Activated CD8-positive, alpha-beta memory T cell treated with anti-CD3 and anti-CD28 coated beads for 1 hour (primary cell): ENCODE measurements at places on chromosomes 1 and 21.

GRCh38 chr1:201666645-201667044 is 127.7 kb downstream of the NAV1 start:
- no peak for DNase-seq

GRCh38 chr1:197915862-197916499 is 1.2 kb upstream of the LHX9 start:
- no peak for DNase-seq

DNA sequence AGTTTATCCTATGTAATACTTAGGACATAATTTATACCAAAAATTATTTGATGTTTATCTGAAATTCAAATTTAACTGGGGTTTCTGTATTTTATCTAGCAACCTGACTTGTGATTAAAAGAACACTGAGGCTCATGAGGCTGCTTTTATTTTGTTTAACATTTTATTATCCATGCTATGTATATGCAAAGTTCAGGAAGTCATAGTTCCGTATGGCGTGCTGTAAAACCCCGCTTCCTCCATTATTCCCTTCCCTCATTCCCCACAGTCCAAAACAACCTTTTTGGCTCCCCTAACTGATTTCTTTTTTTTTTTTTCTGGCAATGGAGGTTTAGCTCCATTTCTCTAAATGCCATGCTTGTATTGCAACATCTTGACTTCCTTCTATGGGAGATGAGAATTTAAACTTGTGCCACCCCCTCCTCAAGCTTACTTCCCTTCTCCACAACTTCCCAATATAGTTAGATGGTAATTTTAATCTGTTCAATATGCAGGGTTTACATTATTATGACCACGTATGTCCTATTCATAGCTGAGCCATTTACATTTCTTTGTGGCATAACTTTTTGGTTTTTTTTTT is 138.0 kb upstream of the DNAH14 start:
- DNase-seq = no peak

DNA sequence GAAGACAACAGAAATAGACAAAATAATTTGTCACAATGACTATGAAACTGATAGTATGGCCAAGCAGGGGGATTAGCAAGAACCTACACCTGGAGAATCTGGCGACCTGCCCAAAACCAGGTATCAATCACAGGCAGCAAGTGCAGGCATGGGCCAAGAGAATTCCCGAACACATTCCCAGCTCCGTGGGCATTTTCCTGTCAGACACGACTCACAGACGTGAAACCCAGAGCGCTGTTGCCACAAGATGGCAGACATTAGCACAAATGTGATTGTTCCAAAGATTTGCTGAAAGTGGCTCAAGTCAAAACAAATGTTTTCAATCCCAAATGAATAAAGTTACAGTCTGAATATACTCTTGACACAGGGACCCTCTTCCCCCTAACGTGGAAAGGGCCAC is 36.8 kb downstream of the HLCS start:
- DNase-seq = no peak

DNA sequence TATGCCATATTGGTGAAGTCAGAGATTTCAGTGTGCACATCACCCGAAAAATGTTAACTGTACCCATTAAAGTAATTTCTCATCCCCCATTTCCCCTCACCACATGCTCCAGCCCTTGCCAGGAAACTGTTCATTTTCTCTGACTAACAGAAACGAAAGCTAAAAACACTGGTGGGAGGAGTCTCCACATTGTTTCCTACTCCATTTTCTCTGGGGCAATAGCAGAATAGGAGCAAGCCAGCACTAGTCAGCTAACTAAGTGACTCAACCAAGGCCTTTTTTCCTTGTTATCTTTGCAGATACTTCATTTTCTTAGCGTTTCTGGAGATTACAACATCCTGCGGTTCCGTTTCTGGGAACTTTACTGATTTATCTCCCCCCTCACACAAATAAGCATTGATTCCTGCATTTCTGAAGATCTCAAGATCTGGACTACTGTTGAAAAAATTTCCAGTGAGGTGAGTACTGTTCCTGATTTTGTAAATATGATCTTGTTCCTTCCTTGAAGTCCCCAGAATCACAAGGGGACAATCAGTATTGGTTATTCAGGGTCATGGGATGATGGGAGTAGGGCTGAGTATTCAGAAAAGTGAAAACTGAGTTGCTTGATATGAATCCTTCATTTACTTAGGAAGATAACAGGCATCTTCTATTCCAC is at the start of gene IFI16:
Gene IFI16, plus strand, starts transcription at position 204 of the 658 bp plus-strand sequence. CDS start 4,774 bp downstream, outside the sequence.
- DNase-seq = no peak

- no peak for DNase-seq
Measured at GRCh38 chr1:100671601-100672000, 47.9 kb upstream of the VCAM1 start.

DNA sequence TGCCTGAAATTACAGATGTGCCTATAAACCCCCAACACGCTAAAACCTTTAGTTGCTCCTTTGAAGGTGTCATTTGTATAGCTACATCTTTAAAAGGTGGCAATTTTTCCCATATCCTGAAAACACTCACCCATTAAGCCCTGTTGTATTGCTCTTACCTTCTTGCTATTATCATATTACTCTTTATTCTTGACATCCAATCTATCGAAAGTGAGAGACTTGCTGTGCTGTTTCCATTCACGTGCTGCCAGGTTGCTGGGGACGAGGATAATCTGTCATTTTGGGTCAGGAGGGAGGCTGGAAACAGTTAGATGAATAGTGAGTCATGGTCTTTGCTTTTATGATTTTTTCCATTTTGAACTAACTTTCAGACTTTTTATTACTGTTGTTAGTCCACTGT is 213.0 kb upstream of the PRMT6 start:
- no peak for DNase-seq

DNA sequence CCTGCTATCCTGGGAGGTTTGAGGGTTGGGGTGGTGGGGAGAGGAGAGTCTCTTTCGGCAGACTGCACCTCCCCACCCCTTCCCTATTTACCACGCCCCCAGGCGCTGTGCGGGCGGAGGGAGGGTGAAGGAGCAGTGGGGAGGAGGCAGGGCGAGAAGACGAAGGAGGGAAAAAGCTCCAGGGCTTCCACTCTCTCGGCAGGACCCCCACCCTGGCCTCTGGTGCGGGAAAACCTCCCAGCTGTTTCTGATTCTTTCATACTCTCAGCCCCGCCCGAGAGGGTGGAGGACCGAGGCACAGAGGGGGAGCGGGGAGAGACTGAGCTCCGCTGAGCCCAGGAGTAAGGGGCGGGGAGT is 866 bp upstream of the WNT2B start:
- DNase-seq = no peak

DNA sequence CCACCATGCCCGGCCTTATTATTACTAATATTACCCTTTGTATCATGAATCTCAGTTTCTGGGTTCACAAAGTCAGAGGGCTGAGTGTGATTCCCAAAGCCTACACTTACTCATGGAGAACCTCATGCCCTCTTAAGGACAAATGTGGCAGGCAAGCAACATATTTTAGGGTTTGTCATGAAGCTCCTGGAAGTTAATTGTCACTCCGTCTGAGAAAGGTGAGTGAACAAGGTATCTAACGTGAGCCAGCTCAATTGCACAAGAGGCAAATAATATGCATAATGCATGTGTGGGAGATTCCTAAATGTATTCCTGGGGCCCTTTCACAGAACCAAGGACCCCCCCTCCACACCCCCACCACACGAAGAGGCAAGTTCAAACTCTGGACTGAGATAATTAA is 10.1 kb upstream of the TIAM1 start:
- DNase-seq = no peak

GRCh38 chr1:39800471-39800835 is 11.8 kb upstream of the BMP8B start:
- no peak for DNase-seq

- no peak for DNase-seq
Measured at GRCh38 chr1:5098981-5099385, 444.6 kb downstream of the AJAP1 start.

GRCh38 chr1:230977761-230978490 is 735 bp downstream of the TTC13 start:
- DNase-seq = no peak

GRCh38 chr21:45477176-45478114 is 64.8 kb downstream of the SLC19A1 start:
- no peak for DNase-seq
